Cerebellar nuclear complex (tissue), 1 donor: ENCODE measurements at places on chromosomes 3 and 15.

DNA sequence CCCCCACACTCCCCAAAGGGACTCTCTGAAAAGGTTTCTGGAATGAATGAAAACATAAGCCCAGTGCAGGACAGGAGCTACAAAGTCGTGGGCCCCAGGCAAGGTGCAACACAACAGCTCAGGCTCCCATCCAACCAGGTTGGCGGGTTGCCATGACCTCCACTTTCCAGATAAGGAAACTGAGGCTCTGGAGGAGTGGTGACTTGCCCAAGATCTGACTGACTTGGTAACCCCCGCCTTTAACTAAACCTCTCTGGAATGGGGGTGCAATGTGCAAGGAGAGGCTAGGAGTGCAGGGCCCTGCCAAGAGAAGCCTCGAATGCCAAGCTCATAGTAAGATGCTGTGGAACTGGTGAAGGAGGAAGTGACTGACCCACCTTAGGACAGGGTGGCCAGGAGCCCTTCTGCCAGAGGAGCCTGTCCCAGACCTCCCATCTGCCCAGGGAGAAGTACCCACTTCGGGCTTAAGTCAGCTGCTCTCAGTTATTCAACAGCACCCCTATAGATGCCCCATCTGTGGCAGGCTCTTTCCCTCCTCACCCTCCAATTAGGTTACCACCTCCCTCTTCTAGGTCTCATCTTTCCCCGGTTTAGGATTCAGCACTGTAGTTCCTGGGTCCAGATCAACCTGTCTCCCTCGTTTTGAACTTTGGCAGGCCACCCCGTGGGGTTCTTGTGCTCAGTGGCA, 553 bp upstream of the TNNC1 start:
- DNase-seq: no peak

DNA sequence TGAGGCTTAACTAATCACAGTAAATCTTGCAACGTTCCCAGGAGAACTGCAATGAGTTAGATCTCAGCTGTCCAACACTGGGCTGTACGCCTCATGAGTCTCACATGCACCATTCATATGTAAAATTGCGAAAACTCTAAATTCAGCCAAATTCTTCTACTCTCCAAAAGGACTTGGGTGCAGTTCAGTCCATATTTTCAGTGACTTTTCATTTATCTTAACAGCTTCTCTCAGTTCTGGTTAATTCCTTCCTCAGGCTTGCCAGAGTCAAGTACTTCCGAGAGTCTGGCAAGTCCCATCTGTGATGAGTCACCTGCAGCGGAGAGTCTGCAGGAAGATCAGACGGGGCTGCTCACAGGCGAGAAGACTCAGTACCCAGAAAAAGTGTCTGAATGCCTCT, 11.5 kb downstream of the CCDC80 start:
- DNase-seq: no peak

DNA sequence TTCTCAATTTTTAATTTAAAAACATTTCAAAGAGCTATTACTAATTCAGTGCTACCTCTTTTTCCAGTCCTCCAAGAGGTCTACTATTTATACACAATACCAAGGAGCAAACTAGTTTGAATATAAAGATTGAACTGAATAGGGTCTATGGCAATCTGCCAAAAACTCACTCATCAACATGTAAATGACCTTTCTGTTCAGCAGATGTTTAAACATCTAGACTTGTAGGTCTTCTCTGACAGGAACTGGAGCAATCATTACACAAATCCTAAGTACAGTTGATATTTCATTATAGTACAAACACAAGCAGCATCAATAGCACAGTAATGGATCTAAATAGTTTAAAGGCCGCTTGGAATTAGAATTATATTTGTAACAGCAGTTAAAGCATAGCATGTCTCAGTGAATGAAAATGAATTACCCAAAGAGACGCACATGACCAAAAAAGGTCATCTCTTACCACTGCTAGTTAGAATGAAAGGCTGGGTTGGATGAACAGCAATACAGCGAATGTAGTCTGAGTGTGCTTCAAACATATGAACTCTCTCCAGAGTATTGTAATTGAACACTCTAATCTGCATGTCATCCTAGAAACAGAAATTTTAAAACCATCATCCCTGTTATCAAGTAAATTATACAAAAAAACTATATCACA, 10.7 kb downstream of the COPB2 start:
- no peak for DNase-seq

- no peak for DNase-seq
Measured at GRCh38 chr15:99486371-99487336, 79.1 kb upstream of the MEF2A start.

- no peak for DNase-seq
Measured at GRCh38 chr3:178392511-178392926, 143.7 kb upstream of the KCNMB2 start.

GRCh38 chr3:8266730-8267131, 234.9 kb upstream of the LMCD1 start:
- no peak for DNase-seq

DNA sequence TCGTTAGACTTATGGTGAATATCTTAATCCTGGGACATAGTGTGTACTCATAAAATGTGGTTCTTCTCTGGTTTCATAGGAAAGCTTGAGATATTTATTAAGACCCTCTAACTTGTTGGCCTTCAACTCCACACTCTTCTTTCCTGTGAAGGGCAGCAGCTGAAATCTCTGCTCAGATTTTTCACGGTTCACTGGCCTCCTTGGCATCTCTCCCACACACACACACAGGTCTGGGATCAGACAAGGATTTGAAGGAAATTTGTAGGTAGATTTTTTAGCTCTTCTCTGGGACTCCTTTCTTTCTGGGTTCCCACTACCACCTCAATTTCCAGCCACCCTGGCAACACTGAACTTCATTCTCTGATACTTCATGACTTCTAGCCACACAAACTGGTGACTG, 70.2 kb downstream of the MYRIP start:
- DNase-seq: no peak

GRCh38 chr3:50365080-50365841, 5.9 kb upstream of the TMEM115 start:
- no peak for DNase-seq

DNA sequence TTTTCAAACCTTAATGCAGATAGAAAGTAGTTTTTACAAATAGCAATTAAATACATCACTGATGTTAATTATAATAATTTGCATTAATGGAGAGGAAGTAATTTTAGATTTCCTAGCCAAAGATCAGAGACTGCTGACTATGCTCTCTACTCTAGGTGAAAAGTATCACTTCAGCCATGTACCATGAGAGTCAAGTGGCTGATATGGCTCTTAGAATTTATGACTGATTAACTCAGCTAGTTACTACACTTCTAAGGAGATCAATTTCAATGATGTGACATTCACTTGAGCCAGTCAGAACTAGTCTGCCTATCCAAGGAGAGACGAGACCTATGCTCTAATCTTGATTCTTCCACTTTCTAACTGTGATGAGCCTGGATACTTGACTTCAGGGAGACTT, 405.7 kb upstream of the RORA start:
- DNase-seq: no peak

DNA sequence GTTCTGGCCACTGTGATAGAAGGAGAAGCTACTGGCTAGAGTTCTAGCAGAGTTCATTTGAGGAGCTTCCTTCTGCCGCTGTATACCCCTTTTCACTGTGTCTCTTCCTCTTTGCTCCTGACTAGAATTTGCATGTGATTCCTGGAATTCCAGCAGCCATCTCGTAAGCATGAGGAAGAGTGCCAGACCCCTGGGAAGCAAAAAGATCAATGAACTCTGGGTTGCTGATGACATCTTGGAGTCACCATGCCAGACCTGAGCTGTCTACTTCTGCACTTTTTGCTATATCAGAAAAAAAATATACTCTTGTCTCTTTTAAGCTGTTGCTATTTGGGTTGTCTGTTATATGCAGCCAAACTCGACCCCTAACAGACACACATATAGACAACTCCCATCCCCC, 3.7 kb upstream of the ADAMTS17 start:
- DNase-seq: no peak
